Activated gamma-delta T cell treated with anti-CD3 and anti-CD28 coated beads, Interleukin-2, amount 50 U/mL, for 16 hours (primary cell): ENCODE measurements at places on chromosomes 7 and 10.

- DNase-seq: no peak
Observed at GRCh38 chr10:13712837-13713581, 126.2 kb downstream of the PRPF18 start.

DNA sequence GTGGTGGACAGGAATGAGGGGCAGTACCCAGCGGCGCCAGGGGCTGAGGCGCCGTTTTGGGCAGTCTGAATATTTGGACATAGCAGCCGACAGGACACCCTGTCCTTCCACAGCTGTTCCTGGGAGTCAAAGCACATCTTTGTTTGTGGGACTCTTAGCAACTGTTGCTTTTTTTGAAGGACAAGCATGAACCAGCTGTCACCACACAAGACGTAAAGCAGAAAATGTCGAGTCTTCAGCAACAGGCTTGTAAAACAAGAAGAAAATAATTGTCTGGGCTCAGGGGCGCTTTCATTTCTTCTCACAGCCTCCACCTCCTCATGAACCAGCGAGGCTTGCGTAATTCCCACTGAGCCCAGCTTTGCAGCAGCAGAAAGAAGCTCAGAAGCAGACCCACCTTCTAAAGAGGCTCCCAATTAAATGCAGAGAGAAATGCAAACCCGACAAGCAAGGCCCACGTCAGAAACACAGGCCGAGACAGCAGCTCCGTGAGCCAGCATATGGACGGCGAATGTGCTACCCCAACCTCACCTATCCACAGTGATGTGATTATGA is 68.9 kb upstream of the DNAAF5 start:
- DNase-seq: no peak

DNA sequence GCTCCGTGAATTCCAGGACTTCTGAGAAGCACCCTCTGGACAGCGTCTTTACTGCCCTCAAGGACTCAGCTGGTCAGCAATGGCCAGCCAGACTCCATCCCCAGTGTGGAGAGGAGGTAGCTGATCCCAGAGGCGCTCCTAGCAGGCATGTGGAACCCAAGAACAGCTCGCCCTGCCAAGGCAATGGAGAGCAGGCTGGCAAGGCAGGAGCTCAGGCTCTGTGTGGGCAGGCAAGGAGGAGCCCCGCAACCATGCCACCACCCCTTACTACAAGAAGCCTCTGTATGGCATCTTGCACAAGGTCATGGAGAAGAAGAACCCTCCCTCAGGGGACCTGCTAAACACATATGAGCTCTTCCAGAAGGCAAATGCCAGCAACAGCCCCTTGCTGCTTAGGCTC is 34.4 kb upstream of the SGMS1 start:
- no peak for DNase-seq

DNA sequence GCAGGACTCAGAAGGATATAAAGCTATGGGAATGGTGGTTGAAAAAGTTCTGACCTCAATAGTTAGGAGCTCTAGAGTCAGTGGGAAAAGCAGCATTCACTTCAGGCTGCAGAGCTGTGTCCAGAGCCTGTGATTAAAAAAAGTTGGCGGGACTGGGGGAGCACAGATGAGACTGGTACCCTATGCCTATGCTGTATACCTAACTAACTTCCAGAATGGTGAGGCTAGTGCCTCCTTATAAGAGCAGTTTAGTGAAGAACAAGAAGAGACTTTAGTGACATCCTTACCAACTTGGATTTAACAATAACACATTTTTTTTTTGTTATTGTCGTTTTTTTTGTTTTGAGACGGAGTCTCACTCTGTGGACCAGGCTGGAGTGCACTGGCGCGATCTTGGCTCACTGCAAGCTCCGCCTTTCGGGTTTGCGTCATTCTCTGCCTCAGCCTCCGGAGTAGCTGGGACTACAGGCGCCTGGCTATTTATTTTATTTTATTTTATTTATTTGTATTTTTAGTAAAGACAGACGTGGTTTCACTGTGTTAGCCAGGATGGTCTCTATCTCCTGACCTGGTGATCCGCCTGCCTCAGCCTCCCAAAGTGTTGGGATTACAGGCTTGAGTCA is 6.6 kb upstream of the ZNF282 start:
- DNase-seq: no peak

DNA sequence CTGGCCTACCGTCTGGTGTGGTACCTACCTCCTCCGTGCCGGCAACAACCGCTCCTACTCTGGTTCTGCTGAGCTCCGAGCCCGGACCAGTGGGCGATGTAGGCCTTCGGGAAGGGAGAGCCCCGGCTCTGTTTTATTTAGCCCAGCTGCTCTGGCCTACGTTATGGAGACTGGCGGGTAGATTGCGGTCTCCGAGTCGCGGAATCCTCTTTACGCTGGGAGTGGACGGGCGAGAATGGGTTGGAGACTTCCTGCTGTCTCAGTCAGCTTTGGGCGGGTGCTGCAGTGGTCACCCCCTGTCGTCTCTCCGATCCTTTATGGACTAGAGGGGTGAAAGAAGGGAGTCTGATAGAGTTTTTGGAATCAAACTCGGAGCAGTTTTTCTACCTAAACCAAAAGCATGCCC is 406 bp downstream of the CBLL1 start:
- DNase-seq: no peak

- DNase-seq: no peak
Observed at GRCh38 chr7:121475806-121476205, 79.7 kb upstream of the FAM3C start.

DNA sequence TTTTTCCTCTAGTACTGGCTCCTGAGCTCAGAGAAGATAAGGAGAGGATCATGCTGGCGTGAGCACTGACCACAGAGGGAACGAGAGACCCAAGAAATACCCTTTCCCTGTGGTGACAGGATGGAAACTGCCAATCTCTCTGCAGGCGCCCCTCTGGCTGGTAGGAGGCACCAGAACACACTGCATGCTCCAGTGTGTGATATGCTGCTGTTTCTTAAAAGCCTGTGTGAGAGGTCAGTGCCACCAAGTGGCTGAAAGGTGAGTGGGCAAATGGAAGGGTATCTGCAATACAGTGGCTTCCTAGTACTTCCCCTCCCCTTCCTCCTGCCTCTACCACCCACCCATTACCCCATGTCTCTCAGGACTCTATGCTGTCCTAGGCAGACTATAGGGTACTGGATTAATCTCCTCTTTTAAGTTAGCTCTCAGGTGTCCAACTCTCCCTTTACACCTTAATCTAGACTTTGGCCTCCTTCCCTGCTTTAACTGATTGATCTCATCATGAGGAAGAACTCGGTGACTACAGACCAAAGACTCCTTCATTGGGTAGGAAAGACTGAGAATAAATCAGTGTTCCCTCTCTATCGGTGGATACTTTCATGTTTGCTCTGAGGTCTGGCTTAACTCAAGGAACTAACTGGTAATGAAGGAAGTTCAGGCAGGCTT is 283.6 kb downstream of the ADRA2A start:
- DNase-seq: no peak

DNA sequence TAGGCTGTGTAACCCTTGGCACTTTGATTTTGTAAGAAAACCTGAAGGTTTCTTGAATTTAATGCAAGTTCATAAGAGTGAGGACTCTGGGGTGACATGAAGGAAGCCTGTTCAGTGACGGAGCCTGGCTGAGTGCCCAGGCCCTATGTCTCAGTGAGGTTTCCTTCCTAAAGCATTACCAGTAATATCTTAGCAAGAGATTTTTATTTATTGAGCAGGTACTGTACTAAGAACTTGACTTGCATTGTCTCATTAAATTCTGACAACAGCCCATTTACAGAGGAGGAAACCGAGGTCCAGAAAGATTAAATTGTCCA is 197.2 kb downstream of the HECW1 start:
- DNase-seq: no peak

- no peak for DNase-seq
Observed at GRCh38 chr7:134891262-134891695, 95.0 kb upstream of the AGBL3 start.
